Fibroblast of gingiva (primary cell): ENCODE measurements at places on chromosomes 3 and 15.
A peak's percentile ranks its signal among the peaks of the same experiment; 100 is the strongest.

DNA sequence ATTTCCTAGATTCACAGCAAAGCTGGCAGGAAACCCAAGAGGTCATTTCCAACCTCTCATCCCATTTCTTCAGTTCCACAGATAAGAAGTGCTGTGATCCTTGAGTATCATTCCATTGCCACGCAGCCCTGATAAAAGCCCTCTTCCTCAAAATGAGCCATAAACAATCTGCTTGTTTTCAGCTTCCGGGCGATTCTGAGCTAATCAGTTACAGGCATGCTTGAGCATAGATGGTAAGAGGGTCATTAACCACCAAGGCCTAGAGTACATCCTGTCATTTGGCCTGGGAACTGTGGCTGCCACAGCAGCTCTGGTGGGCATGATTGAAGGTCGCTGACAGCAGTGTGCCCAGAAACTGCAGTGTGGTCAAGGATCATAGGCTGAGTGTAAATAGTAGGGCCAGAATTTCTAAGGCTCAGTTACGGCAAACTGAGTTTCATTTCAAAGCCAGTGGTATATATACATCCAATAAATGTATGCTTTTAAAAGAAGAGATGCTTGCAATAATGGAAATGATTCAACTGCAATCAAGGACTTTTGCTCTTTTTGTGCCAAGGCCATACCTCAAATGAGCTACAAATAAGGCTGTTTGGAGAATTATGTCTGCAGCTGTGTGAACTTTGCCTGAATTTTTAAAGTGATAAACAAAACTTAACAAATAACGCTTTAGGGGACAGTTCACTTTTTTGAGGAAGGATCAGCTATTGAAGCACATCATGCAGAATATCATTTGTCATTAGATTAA is 47.3 kb downstream of the P3H2 start:
- DNase-seq, result no peak

GRCh38 chr3:52119826-52120225 is 34.4 kb downstream of the POC1A start:
- DNase-seq, result no peak

DNA sequence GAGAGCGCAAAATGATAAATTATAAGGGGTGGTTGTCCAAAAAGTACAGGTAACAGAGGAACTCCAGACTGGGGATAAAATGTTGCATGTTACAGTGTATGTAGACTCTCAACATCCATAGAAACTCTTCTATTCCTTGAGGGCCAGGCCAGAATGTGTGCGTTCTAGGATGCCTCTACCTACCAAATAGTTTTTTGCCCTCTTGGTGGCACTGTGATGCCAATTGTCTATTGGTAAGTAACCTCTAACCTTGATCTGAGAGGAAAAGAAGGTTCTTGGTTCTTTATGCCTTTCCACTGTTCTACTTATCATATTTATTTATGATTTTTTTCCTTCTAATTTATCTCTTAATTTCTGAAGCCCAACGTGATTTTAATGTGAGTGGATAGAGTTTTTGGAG is 424.6 kb downstream of the GRM7 start:
- DNase-seq, result no peak

- DNase-seq, result no peak
These were observed 14.4 kb downstream of the PML start for GRCh38 chr15:74008901-74009300.

- peak; percentile 52 for DNase-seq
These were observed 45.6 kb downstream of the CCDC12 start for GRCh38 chr3:46930945-46931403.

GRCh38 chr3:58051196-58051595 is 43.0 kb downstream of the FLNB start:
- DNase-seq, result peak; percentile 94

DNA sequence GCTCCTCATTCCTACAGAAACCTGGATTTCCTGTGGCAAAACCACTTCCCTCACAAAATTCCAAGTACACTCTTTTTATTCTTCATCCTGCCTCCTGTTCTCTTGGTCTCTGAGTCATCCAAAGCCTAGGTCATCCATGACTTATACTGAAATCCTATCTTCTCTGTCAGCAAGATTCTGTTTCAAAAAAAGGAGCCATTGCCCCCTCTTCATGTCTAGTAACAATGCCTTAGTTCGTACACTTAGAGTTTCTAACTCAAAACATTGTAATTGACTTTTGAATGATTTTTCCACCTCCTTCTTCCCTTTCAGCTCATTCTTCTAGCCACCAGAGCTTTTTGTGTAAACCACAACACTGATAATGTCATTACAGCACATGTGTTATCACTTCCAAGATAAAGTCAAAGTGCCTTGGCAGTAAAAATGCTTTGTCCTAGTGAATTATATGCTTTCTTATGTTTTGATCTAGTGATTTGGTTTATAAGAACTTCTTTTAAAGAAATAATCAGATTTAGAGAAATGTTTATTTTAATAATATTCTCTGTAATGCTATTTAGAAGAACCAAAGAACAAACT is 256.5 kb upstream of the NECTIN3 start:
- DNase-seq, result peak; percentile 59

GRCh38 chr15:83306561-83306960 is 22.1 kb upstream of the BNC1 start:
- no peak for DNase-seq

GRCh38 chr3:114872050-114872449 is 275.0 kb downstream of the ZBTB20 start:
- DNase-seq, result peak; percentile 87

GRCh38 chr3:99468918-99469317 is 169.5 kb upstream of the COL8A1 start:
- no peak for DNase-seq

- DNase-seq, result no peak
These were observed 27.1 kb downstream of the ITPR1 start for GRCh38 chr3:4520033-4520816.

DNA sequence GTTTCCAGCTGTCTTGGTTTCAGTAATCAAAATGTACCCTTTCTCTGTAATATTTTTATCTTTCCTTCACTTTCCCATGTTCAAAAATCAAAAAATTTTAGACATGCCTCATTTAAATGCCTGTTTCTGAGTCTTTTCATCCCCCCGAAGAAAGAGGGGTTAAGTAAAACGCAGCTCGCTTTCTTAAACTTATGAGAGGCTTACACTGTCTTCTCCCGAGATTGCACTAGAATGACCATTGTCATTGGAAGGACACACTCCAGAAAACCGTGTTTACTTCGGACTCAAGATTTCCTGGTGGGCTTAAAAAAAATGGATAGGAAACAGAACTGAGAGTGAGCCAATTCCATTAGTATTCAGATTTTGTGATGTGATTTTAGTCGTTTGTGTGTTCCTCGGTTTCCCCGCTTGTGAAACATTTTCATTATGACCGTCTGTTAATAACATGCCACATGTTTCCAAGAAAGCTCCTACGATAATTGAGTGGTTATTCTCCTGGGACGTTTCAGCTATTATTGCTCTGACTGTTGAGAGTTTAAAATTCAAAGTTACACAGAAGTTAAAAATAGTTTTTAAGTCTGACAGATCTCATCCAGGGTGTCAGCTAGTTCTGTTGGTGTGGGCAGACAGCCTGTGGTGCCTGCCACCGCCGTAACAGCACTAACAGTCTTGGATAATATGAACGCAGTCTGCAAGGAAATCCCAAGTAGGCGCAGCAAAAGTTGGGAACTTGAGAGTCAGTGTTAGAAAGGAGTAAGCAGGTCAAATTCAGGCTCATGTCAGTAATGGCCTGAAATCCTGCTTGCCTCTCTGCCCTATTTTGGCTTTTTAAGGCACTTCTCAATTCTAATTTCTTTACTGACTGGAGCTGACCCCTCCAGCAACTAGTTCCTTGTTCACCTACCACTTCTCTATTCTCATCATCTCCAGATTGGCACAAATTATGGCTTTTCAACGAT is 1.5 kb downstream of the CRYBG3 start:
- peak; percentile 14 for DNase-seq

- DNase-seq, result no peak
These were observed 539.4 kb downstream of the CADM2 start for GRCh38 chr3:85498177-85498576.

DNA sequence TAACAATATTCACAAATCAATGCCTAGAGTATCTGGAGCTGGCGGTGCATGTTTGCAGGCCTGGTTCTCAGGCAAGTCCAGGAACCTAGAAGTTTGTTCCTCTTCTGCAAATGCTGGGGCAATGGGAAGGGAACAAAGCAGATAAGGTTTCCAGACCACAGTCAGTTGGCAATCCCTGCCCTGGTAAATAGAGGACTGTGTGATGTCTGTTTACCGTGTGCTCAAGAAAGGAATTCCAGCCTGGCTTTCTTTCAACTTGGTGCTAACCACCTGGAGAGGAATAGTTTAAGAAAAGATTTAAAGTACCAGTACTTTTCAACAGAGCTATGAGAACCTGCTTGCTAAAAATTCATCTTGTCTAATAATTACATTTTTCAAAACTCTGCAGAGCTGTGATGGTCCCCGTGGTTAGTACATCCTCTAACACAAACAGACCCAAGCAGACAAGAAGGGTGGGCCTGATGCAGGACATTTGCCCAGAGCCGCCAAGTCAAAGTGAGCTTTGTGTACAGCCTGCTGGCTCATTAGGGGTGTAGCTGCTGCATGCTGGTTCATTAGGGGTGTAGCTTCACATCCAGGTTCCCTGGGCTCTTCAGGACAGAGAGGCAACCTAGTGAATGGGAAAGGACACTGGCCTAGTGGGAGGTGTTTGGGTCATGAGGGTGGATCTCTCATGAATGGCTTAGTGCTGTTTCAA is 220.5 kb downstream of the SQOR start:
- DNase-seq, result no peak

- DNase-seq, result peak; percentile 79
These were observed 139.4 kb upstream of the SLC7A14 start for GRCh38 chr3:170725285-170725731.

GRCh38 chr15:48440084-48440483 is 108.9 kb downstream of the DUT start:
- peak; percentile 95 for DNase-seq

- no peak for DNase-seq
These were observed 54.9 kb downstream of the FRMD4B start for GRCh38 chr3:69330891-69331400.

DNA sequence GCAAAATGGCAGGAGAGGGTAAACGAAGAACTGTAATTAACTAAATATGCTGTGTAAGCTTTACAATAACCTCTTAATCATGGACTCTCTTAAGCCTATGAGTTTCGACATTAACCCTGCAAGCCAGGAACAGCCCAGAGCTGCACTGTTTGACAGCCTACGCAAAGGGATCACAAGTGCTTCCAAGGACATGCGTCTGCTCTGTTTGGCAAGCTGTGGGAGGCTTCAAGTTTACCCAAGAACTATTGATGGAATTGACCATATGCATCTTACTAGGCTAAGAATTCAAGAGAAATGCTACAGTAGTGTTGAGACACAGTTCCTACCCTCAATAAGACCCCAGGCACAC is 66.0 kb downstream of the PDZRN3 start:
- peak; percentile 81 for DNase-seq

DNA sequence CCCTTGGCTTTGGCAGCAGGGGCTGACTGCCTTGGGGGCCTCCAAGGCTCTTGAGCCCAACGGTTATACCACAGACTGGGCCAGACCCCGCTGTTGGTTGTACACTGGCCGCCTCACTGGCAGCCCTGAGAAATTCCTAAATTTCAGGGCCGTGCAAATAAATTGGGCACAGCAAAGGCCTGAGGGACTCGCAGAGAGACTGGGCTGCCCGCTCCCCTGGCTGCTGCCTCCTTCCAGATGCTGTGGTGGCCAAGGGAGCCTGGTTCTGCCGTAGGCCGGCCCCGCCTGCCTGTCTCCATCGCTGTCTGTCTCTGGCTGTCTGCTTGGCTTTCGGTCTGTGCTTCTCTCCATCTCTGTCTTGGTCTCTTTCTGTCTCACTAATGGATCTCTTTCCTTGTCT is 9.0 kb downstream of the FBLN2 start:
- no peak for DNase-seq

DNA sequence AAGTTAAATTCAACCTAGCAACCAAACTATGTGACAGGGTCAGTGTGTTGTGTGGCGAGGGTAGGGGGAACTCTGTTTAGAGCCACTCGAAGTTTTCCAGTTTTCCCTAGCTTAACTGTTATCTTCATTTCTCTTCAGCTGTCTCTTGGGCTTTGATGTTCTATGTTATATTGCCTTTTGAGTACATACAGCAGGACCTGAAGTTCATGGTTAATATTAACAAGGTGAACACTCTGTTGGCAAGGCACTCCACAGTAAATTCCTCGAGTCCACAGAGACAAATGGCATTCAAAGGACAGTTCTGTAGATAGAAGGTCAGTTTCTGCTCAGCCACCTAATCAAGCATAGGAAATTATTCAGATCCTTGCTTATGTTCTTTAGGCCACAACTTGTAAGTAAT is 147.9 kb upstream of the DPH6 start:
- no peak for DNase-seq

- DNase-seq, result no peak
These were observed 52.0 kb downstream of the CD200R1L start for GRCh38 chr3:112794622-112795172.

DNA sequence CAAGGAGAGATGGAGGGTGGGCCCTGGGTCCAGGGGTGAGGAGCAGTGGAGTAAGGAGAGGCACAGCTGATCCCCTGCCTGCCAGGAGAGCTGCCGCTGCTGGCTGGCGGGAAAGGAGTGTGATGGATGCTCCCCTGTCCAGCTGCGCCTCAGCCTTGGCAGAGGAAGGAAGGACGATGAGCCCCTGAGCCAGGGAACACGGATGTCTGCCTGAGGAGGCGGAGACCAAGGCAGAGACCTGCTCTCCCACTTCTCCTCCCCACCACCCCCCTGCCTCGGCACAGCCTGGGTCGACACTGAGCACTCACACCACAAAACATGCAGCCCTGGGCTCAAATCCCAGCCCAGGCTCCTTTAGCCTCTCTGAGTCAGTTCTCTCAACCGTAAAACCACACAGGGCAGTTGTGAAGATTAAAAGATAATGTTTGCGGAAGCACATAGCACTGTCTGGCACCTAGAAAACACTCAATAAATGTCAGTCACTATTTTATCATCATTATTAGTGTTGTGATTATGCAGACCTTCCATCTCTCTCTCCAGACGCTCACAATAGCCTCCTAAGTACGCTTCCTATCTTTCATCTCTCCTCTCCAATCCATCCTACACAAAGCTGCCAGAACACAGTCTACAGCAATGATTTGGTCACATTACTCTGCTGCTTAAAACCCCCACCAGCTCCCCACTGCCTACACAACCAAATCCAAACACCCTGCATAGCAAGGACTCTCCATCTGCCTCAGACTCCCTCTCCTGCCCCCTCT is 52.2 kb downstream of the SEMA5B start:
- DNase-seq, result no peak

DNA sequence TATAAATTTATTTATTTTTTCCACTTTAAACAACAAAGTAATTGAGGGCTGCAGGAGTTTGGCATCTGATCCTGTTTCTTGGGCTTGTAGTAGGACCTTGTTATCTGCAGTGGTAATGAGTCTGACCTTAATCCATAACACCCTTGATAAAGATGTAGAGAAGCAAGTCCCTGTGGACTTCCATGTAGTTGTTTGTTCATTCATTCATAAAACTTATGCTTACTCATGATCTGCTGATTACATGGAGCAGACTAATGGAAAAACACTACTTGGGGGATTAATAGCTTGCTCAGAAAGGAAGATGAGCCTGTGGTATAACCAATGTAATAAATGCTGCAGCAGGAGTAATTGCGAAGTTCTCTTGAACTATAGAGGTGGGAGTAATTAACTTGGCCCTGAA is 271.5 kb upstream of the TBL1XR1 start:
- no peak for DNase-seq

GRCh38 chr3:196357905-196358304 is 19.7 kb upstream of the TM4SF19 start:
- DNase-seq, result no peak
